ENCODE measurements at places on chromosomes 1 and 21.

DNA sequence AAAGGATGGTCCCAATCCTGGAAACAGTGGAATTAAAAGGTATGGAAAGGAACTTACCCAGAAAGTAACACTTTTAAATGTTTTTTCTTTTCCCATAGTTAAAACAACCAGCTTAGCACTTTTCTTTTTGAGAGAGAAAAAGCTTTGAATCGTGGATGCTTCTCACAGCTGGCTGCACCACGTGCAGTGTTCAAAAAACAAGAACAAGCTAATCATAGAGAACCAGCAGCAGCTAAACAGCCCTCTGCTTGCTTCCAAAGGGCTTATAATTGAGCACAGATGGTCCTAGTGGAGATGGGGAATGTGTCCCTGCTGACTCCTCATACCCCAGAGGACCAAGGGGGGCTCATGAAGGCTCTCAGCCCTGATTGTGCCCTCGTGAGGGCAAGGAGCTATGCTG lies 26.4 kb downstream of the UTP25 start:
- DNase-seq = no peak

GRCh38 chr1:165907256-165907857 lies 79.9 kb downstream of the UCK2 start:
- DNase-seq = no peak

GRCh38 chr1:247529771-247530355 lies 6.4 kb downstream of the OR2C3 start:
- DNase-seq = no peak

- DNase-seq = no peak
Measured at GRCh38 chr1:25553749-25554429, 10.5 kb downstream of the LDLRAP1 start.

GRCh38 chr1:53206735-53207379 lies 10.2 kb downstream of the CPT2 start:
- DNase-seq = no peak

GRCh38 chr21:34630536-34631143 lies 15.7 kb upstream of the RCAN1 start:
- no peak for DNase-seq
